ENCODE measurements at places on chromosomes 5 and 9. TPM values are rescaled to one million over a fixed set of nuclear protein-coding genes. Genes with fewer than 3 reads are reported as not detected.

LRRC70 gene
- total RNA-seq = 4.2 TPM

DNA sequence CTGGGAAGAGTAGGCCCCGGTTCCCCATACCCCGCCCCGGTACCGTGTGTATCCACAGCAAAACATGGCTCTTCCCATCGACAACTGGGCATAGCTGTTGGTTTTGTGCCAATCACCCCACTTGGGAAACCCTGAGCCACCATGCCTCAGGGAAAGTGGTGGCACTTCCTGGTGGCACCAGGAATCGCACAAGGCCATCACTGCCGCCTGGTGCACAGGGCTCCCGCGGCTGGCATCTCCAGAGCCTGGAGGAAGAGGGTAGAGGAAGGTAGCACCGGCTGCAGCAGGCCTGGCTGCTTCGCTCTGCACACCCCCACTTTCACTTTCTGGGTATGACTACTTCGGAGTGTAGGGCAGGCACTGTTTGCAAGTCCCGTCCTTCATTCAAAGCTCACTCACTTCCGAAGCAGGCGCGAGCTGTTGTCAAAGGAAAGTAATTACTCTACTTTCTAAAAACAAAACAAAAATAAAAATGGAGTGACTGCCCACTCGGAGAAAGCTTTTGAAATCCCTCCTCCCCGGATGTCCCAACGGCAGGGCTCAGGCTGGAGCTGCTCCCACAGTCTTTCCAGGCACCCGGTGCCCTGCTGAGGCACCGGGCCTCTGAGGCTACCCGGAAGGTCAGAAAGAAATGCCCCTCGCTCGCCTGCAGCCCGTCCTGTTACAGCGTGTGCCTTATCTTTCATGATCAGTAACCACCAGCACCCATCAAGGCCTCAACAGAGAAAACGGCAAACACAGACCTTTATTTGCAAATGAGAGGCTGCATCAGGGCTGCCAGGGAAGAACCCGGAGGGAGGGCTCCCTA lies 2.0 kb downstream of the BRD3 start:
- H3K27me3 ChIP-seq = no peaks in the 10 kb centered on the region
- H3K4me3 ChIP-seq = peak overlapping the region; percentile 85
- H3K4me1 ChIP-seq = peaks cover 56% of the 10 kb centered on the region

GRCh38 chr5:148636353-148636752 lies 18.0 kb downstream of the HTR4 start:
- no peaks in the 10 kb centered on the region for H3K36me3 ChIP-seq
- no peak overlapping the region for H3K27ac ChIP-seq
- no peak overlapping the region for H3K4me3 ChIP-seq
- DNase-seq = no peak
- H3K4me1 ChIP-seq = no peaks in the 10 kb centered on the region
- no peaks in the 10 kb centered on the region for H3K27me3 ChIP-seq

DNA sequence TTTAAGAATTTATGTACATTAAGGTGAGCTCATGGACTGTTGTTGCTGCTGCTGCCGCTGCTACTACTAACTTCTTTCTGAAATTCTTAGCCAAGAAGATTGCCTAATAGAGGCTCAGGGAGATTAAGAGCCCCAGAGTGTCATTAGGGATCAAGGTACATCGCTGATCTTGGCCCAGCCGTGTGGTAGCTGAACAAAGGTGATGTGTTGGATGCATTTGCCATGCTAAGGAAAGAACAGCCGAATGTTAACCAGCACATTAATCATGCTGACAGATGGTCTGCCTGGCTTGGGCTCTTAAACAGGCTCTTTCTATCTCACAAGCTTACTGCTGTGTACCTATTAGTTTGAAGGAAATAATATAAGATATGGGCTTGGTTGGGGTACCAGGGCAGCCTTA lies 137.1 kb downstream of the KCTD16 start:
- no peaks in the 10 kb centered on the region for H3K36me3 ChIP-seq
- no peaks in the 10 kb centered on the region for H3K4me1 ChIP-seq
- DNase-seq = no peak
- no peak overlapping the region for H3K27ac ChIP-seq

GTF3C4 gene
- 16.4 TPM for total RNA-seq

C1QTNF3 gene
- 11.6 TPM for total RNA-seq

- H3K27me3 ChIP-seq = no peaks in the 10 kb centered on the region
- H3K4me3 ChIP-seq = no peak overlapping the region
- DNase-seq = no peak
- H3K27ac ChIP-seq = no peak overlapping the region
- H3K4me1 ChIP-seq = no peaks in the 10 kb centered on the region
Measured at GRCh38 chr9:17699615-17700330, 120.9 kb downstream of the SH3GL2 start.

- H3K4me1 ChIP-seq = no peaks in the 10 kb centered on the region
- H3K27ac ChIP-seq = no peak overlapping the region
- no peaks in the 10 kb centered on the region for H3K36me3 ChIP-seq
- no peak overlapping the region for H3K4me3 ChIP-seq
- no peak for DNase-seq
Measured at GRCh38 chr9:128149951-128150593, 819 bp downstream of the LCN2 start.

WNT8A gene
- total RNA-seq = not detected

DNA sequence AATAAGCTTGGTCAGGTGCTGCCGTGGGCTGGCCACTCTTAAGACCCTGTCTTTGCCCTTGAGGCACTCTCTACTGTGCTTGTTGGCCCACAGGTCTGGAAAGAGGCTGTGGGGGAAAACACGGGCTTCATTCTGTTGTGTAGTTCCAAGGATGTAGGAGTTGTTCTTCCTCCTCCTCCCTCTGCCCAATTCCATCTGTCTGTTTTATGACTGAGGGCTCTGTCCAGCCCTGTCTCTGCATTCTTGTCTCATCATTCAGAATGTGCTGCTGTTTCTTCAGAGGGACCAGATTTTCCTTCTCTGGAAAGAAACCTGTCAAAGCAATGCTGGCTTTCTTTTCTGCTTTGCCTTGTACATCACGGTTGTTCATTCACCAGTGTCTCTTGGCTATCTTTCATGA lies 84.1 kb downstream of the MAP1B start:
- DNase-seq = no peak
- peaks cover 12% of the 10 kb centered on the region for H3K4me1 ChIP-seq
- peak overlapping the region; percentile 45 for H3K27ac ChIP-seq

GRCh38 chr9:14131356-14132088 lies 182.4 kb downstream of the NFIB start:
- no peaks in the 10 kb centered on the region for H3K27me3 ChIP-seq
- H3K4me3 ChIP-seq = no peak overlapping the region
- DNase-seq = no peak
- H3K36me3 ChIP-seq = no peaks in the 10 kb centered on the region
- peaks cover 15% of the 10 kb centered on the region for H3K4me1 ChIP-seq
- H3K27ac ChIP-seq = no peak overlapping the region

DNA sequence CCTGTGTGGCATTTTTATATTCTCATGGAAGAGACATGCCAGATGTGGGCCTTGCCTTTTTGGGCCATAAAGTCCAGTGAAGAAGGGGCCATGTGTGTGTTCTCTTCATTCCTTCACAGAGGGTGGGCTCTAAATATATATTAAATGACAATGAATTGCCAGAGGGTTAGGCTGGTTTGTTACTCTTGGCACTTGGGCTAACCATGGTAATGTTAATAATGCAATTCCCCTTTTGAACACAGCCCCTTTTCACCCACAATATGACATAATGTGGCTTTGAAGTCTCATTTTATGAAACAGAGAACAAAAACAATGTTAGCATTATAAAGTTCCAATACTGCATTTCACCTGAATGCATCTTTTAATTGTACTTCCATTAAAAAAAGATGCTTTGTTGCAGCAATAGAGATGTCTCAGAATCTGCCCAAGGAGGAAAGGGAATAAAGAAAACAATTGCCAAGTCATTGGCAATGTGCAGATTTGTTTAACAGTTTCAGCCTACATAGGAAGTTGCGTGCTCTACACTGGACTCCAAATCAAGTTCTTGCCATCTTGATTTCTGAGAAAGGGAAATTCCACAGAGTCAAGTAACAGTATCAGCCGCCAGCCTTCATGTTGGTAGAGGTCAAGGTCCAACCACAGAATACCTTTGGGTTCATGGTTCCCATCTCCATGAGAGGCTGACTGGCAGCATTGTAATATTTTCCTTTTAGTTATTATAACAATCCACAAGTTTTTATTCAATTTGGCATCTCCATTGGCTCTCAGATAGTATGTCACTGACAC lies 141.9 kb downstream of the SLC12A2 start:
- no peak overlapping the region for H3K4me3 ChIP-seq
- H3K36me3 ChIP-seq = no peaks in the 10 kb centered on the region
- no peaks in the 10 kb centered on the region for H3K27me3 ChIP-seq
- no peak overlapping the region for H3K27ac ChIP-seq
- no peaks in the 10 kb centered on the region for H3K4me1 ChIP-seq

DNA sequence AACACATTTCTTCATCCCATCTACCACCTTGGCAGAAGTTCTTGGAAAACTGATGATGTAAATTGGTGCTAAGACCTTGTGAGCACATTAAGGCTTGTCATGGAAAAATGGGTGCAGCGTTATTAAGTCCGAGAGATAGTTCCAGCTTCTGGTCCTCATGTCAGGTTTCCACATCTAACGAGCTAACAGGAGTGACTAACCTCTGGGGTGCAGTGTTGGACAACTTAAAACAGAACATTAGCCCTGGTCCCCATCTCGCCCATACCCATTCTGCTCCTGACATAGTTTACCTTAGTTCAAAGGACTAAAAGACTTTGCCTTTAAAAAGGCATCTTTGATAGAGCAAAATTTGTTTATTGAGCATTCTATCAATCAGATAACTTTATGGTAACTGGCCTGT lies 128.0 kb downstream of the SLC1A3 start:
- no peak overlapping the region for H3K27ac ChIP-seq
- no peak for DNase-seq
- H3K27me3 ChIP-seq = no peaks in the 10 kb centered on the region
- H3K4me1 ChIP-seq = no peaks in the 10 kb centered on the region

FOXD4L4 gene
- not detected for total RNA-seq

DNA sequence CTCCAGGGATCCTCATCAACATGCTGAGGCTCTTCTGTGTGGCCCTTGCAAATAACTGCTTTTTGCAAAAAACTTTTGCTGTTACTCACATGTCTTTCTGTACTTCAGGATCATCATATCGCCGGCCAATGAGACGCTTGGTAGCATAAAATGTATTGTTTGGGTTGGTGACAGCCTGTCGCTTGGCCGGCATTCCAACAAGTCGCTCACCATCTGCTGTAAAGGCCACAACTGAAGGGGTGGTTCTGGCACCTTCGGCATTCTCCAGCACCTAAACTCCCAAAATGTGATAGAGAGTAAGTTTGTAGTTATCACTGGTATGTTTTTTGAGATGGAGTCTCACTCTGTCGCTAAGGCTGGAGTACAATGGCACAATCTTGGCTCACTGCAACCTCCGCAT lies 4.3 kb downstream of the HSPA9 start:
- no peak for DNase-seq
- H3K27ac ChIP-seq = no peak overlapping the region
- H3K27me3 ChIP-seq = no peaks in the 10 kb centered on the region
- peaks cover 23% of the 10 kb centered on the region for H3K4me1 ChIP-seq

- no peak for DNase-seq
- no peak overlapping the region for H3K27ac ChIP-seq
- peaks cover 10% of the 10 kb centered on the region for H3K36me3 ChIP-seq
- no peak overlapping the region for H3K4me3 ChIP-seq
Measured at GRCh38 chr5:43073597-43074546, 33.8 kb upstream of the ANXA2R start.

DNA sequence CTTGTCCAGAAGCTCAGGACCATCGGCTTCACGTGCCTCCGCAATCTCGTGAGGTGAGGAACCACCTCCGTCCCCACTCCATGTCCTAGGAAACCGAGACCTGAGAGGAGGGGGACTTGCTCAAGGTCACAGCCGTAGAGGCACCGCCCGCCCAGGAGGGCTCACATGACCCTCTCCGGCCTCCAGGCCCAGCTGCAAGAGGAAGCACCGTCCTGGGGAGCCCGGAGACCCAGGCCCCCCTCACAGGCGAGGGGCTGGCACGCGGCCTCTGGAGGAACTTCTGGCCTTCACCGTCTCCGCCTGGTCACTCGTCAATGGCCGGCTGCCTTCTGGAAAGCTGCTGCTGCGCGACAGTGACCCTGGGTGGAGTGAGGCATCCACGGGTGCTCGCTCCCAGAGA lies 24.2 kb downstream of the FAM78A start:
- H3K4me1 ChIP-seq = peaks cover 6% of the 10 kb centered on the region
- no peak overlapping the region for H3K27ac ChIP-seq
- H3K27me3 ChIP-seq = no peaks in the 10 kb centered on the region
- peak overlapping the region; percentile 51 for H3K4me3 ChIP-seq

GRCh38 chr5:144950996-144951395 lies 780.3 kb downstream of the KCTD16 start:
- H3K27ac ChIP-seq = no peak overlapping the region
- H3K36me3 ChIP-seq = no peaks in the 10 kb centered on the region
- no peak overlapping the region for H3K4me3 ChIP-seq

- H3K27ac ChIP-seq = peak overlapping the region; percentile 25
- H3K4me3 ChIP-seq = no peak overlapping the region
- DNase-seq = peak; percentile 1
- H3K4me1 ChIP-seq = peaks cover 6% of the 10 kb centered on the region
- H3K36me3 ChIP-seq = peaks cover 8% of the 10 kb centered on the region
Measured at GRCh38 chr9:114288193-114289091, 34.5 kb upstream of the ORM1 start.

Data from thoracic aorta (tissue), 2 donors.